ENCODE measurements at places on chromosomes 5 and 9. TPM values are rescaled to one million over a fixed set of nuclear protein-coding genes. Genes with fewer than 3 reads are reported as not detected.

Gene ACOT12
- total RNA-seq: not detected

Gene ATOX1
- 119 TPM for total RNA-seq

DNA sequence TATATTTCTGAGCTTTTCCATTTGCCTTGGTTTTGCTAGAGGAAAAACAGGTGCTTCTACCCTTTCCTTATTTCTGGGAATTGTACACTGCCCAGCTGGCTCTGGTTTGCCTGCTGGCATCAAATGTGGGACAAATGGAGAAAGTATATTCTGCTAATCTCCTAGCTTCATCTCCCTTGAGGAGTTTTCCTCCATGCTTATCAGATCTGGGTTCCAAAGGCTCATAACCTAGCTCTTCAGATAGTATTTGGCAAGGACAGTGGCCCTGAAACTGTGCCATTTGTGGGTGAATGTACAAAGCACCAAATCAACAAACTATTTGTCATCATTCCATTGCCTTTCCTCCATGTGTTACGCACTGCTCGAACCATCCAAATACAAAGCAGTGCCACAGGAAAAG is 16.2 kb downstream of the PRLR start:
- peak overlapping the region; percentile 56 for H3K27ac ChIP-seq
- H3K27me3 ChIP-seq: no peaks in the 10 kb centered on the region
- H3K4me1 ChIP-seq: no peaks in the 10 kb centered on the region
- DNase-seq: no peak
- no peak overlapping the region for H3K4me3 ChIP-seq
- no peaks in the 10 kb centered on the region for H3K36me3 ChIP-seq

Gene PKD2L2
- not detected for total RNA-seq

- H3K4me3 ChIP-seq: no peak overlapping the region
- H3K27me3 ChIP-seq: no peaks in the 10 kb centered on the region
- no peak for DNase-seq
- peak overlapping the region; percentile 76 for H3K27ac ChIP-seq
- H3K4me1 ChIP-seq: peaks cover 8% of the 10 kb centered on the region
These were observed 25.2 kb downstream of the BICD2 start for GRCh38 chr9:92739346-92739970.

DNA sequence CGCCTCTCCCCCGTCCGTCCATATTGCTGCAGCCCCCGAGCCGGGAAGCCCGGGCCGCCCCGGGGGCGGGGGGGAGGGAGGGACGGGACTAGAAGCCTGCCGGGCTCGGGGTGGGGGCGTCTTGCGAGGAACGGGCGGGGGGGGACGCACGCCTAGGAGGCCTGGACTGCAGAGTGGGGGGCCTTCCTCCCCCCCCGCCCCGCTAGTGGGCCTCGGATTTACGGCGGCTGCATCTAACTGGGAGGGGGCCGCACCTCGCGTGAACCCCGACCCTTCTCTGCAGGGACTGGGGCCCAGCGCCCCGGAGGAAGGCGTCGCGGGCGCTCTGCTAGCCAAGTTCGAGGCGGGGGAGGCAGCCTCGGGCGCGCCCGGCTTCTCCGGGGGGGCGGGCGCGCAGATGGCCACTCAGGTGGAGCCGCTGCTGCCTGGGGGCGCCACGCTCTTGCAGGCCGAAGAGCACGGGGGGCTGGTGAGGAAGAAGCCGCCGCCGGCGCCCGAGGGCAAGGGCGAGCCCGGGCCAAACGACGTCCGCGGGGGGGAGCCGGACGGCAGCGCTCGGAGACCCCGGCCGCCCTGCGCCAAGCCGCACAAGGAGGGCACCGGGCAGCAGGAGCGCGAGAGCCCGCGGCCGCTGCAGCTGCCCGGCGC is at the start of gene LARP1:
TSS of gene LARP1 (plus strand) at position 17 of the 648 bp plus-strand sequence. CDS start at position 398, 381 bp downstream.
- no peak for DNase-seq
- peak within 1 kb of the TSS; percentile 97 for H3K27ac ChIP-seq
- peak within 1 kb of the TSS; percentile 82 for H3K4me3 ChIP-seq
- no peaks in the 10 kb centered on the region for H3K36me3 ChIP-seq
- no peaks in the 10 kb centered on the region for H3K27me3 ChIP-seq

Gene NUP188
- 36.0 TPM for total RNA-seq

Gene FGD3
- total RNA-seq: 18.0 TPM

- no peaks in the 10 kb centered on the region for H3K27me3 ChIP-seq
- H3K36me3 ChIP-seq: no peaks in the 10 kb centered on the region
- no peaks in the 10 kb centered on the region for H3K4me1 ChIP-seq
These were observed 13.1 kb upstream of the SMC2 start for GRCh38 chr9:104080983-104081382.

Gene FTMT
- not detected for total RNA-seq

Gene EIF4EBP3
- 38.1 TPM for total RNA-seq

GRCh38 chr5:42950456-42951292 is 89.4 kb downstream of the ANXA2R start:
- peak overlapping the region; percentile 95 for H3K27ac ChIP-seq
- no peaks in the 10 kb centered on the region for H3K4me1 ChIP-seq
- H3K27me3 ChIP-seq: peaks cover 30% of the 10 kb centered on the region
- H3K36me3 ChIP-seq: no peaks in the 10 kb centered on the region
- H3K4me3 ChIP-seq: peak overlapping the region; percentile 64

- H3K4me1 ChIP-seq: no peaks in the 10 kb centered on the region
- H3K36me3 ChIP-seq: no peaks in the 10 kb centered on the region
- DNase-seq: no peak
- peak overlapping the region; percentile 58 for H3K27ac ChIP-seq
These were observed 76.8 kb downstream of the PALM2AKAP2 start for GRCh38 chr9:109856785-109857184.

- no peak overlapping the region for H3K27ac ChIP-seq
- DNase-seq: no peak
- no peaks in the 10 kb centered on the region for H3K4me1 ChIP-seq
- H3K27me3 ChIP-seq: no peaks in the 10 kb centered on the region
These were observed 1057.8 kb upstream of the WWC1 start for GRCh38 chr5:167233507-167234220.

GRCh38 chr5:154288145-154288544 is 97.6 kb downstream of the GALNT10 start:
- H3K4me3 ChIP-seq: no peak overlapping the region
- no peaks in the 10 kb centered on the region for H3K36me3 ChIP-seq
- no peak for DNase-seq
- H3K27me3 ChIP-seq: no peaks in the 10 kb centered on the region

- H3K27me3 ChIP-seq: no peaks in the 10 kb centered on the region
- no peaks in the 10 kb centered on the region for H3K36me3 ChIP-seq
- DNase-seq: no peak
- H3K4me3 ChIP-seq: no peak overlapping the region
These were observed 756.4 kb upstream of the DMAC1 start for GRCh38 chr9:8555762-8556500.

GRCh38 chr5:6193310-6193709 is 185.0 kb downstream of the MED10 start:
- H3K4me1 ChIP-seq: no peaks in the 10 kb centered on the region
- H3K36me3 ChIP-seq: no peaks in the 10 kb centered on the region
- no peak overlapping the region for H3K27ac ChIP-seq
- H3K27me3 ChIP-seq: no peaks in the 10 kb centered on the region
- H3K4me3 ChIP-seq: no peak overlapping the region

Gene CDH9
- total RNA-seq: not detected

GRCh38 chr9:136860529-136860928 is 5.6 kb downstream of the EDF1 start:
- H3K4me1 ChIP-seq: peaks cover 5% of the 10 kb centered on the region
- DNase-seq: no peak
- peaks cover 6% of the 10 kb centered on the region for H3K36me3 ChIP-seq
- no peak overlapping the region for H3K4me3 ChIP-seq

DNA sequence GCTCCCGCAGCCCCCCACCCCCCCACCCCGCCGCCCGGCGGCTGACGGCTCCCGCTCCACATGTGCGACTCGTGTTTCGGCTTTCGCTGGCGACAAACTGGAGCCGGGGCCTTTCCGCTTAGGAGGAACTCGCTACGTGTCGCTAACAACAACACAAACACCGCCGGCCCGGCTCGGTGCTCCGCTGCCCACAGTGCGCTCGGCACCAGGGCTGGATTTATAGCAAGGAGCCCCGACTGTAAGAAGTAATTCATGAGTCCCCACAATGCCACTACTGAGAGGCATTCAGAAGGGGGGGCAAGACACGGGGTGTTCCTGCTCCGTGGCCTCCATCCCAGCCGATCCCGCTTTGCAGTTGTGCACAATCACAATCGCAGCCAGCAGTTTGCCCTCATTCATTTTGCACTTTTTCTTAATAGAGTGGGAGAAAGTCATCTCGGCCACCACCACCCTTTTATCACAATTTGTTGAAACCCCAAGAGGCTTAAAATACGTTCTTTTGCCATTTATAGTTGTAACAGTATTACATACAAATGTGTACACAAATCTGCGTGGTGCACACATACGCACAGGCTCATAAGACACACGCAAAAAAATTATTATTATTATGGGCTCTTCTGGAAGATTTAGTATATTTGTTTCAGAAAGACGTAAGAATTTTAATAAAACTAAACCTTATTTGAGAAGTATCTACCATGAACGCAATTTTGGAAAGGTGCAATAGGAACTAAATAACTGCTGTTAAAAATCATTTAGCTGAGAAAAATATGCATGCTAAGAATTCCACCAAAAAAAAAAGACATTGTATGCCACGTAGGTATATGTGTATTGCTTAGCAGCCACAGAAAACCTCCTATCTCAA is 48.1 kb downstream of the EBF1 start:
- no peak for DNase-seq
- no peaks in the 10 kb centered on the region for H3K27me3 ChIP-seq
- no peaks in the 10 kb centered on the region for H3K4me1 ChIP-seq
- H3K4me3 ChIP-seq: peak overlapping the region; percentile 50
- H3K27ac ChIP-seq: peak overlapping the region; percentile 71

- H3K4me1 ChIP-seq: no peaks in the 10 kb centered on the region
- no peak overlapping the region for H3K4me3 ChIP-seq
These were observed 68.5 kb downstream of the ANKRD31 start for GRCh38 chr5:75168026-75168735.

- no peak overlapping the region for H3K4me3 ChIP-seq
- H3K4me1 ChIP-seq: no peaks in the 10 kb centered on the region
- H3K27ac ChIP-seq: no peak overlapping the region
- H3K36me3 ChIP-seq: no peaks in the 10 kb centered on the region
- H3K27me3 ChIP-seq: no peaks in the 10 kb centered on the region
These were observed 55.9 kb upstream of the MYO10 start for GRCh38 chr5:16992006-16992405.

DNA sequence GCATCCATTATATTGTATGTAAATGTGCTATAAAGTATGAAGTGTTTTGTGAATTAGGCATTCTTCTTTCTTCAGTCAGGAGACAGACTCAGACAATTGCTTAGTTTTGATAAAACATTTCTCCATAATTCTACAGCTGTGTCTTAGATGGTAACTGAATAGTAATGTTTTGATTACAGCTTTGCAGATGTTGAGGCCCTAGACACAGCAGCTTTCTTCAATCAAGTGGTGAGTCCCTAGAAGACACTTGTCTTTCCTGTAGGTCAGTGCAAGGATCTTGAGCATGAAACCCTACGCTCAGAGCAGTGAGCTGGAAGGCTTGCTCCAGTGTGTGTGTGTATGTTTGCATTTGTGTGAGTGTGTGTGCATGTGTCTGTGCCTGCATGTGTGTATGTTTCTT is 46.8 kb upstream of the CD180 start:
- no peaks in the 10 kb centered on the region for H3K4me1 ChIP-seq
- H3K27me3 ChIP-seq: no peaks in the 10 kb centered on the region
- DNase-seq: no peak
- H3K27ac ChIP-seq: no peak overlapping the region

All from breast epithelium (tissue), 4 donors.